ENCODE measurements at places on chromosomes 7 and 10. TPM values are rescaled to one million over a fixed set of nuclear protein-coding genes. Genes with fewer than 3 reads are reported as not detected.

GRCh38 chr10:110525349-110526260 lies 27.9 kb downstream of the DUSP5 start:
- H3K27me3 ChIP-seq, result no peaks in the 10 kb centered on the region
- H3K4me3 ChIP-seq, result no peak overlapping the region
- peaks cover 25% of the 10 kb centered on the region for H3K4me1 ChIP-seq
- DNase-seq, result no peak
- H3K27ac ChIP-seq, result no peak overlapping the region

- H3K4me1 ChIP-seq, result no peaks in the 10 kb centered on the region
- H3K27me3 ChIP-seq, result no peaks in the 10 kb centered on the region
- no peak for DNase-seq
- H3K27ac ChIP-seq, result no peak overlapping the region
- no peaks in the 10 kb centered on the region for H3K36me3 ChIP-seq
- no peak overlapping the region for H3K4me3 ChIP-seq
Observed at GRCh38 chr7:54354436-54354835, 187.7 kb upstream of the VSTM2A start.

GRCh38 chr7:148738737-148739535 lies 40.2 kb downstream of the CUL1 start:
- H3K4me1 ChIP-seq, result no peaks in the 10 kb centered on the region
- no peaks in the 10 kb centered on the region for H3K27me3 ChIP-seq
- no peak for DNase-seq
- no peak overlapping the region for H3K27ac ChIP-seq

DNA sequence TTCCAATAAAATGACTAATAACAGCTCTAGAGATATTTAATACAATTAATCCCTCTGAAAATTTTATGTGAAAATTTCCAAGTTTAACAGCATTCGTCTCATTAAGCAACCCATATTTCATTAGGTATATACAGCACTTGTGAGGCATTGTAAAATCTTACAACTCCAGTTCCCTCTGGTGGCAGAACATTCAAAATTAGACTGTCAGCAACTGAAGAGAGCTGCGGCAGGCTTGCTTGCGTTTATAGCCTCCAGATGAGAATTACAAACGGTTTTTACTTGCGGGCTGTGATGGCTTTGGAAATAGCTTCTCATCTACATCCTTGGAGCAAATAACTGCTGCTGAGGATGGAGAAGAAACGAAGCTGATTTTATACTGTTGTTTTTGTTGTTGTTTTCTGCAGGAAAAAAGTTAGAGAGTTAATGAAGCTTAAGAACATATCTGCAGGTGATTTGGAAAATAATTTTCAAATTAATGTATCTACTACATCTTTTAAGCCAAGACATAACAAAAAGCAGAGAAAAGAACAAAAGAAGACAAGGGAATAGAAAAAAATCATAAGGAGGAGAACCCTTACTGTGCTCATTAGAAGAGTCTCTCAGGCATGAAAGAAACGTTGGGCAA lies 171.3 kb downstream of the MAGI2 start:
- no peaks in the 10 kb centered on the region for H3K4me1 ChIP-seq
- no peak overlapping the region for H3K27ac ChIP-seq
- DNase-seq, result no peak
- no peaks in the 10 kb centered on the region for H3K36me3 ChIP-seq
- H3K4me3 ChIP-seq, result no peak overlapping the region
- no peaks in the 10 kb centered on the region for H3K27me3 ChIP-seq

- no peaks in the 10 kb centered on the region for H3K4me1 ChIP-seq
- H3K27me3 ChIP-seq, result no peaks in the 10 kb centered on the region
- DNase-seq, result no peak
- no peaks in the 10 kb centered on the region for H3K36me3 ChIP-seq
Observed at GRCh38 chr7:108618056-108618455, 48.4 kb downstream of the DNAJB9 start.

GRCh38 chr10:20737107-20737506 lies 160.0 kb downstream of the NEBL start:
- H3K27me3 ChIP-seq, result no peaks in the 10 kb centered on the region
- no peaks in the 10 kb centered on the region for H3K4me1 ChIP-seq
- no peak overlapping the region for H3K4me3 ChIP-seq
- H3K27ac ChIP-seq, result no peak overlapping the region
- H3K36me3 ChIP-seq, result no peaks in the 10 kb centered on the region

DNA sequence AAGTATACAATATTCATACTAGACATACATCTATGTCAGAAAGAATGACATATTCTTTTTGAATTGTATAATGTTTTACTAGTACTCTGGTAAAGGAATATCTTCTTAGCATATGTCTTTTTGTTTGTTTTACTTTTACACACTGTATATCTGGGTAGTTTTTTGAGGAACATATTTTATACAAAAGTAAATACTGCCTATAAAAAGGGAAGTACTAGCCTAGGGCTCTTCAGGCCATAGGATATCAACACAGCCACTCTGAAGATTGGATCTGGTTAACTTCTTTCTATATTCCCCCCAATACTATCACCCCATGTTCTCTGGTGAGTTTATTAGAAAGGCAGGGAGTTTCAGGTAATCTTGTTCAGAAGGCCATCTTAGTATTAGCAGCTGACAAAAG lies 134.6 kb downstream of the ZNF438 start:
- H3K27ac ChIP-seq, result no peak overlapping the region
- H3K4me3 ChIP-seq, result no peak overlapping the region
- peaks cover 2% of the 10 kb centered on the region for H3K36me3 ChIP-seq
- no peaks in the 10 kb centered on the region for H3K4me1 ChIP-seq

GRCh38 chr10:64275774-64276173 lies 754.6 kb downstream of the REEP3 start:
- no peak overlapping the region for H3K4me3 ChIP-seq
- no peak overlapping the region for H3K27ac ChIP-seq
- DNase-seq, result no peak
- H3K36me3 ChIP-seq, result no peaks in the 10 kb centered on the region
- H3K27me3 ChIP-seq, result no peaks in the 10 kb centered on the region
- H3K4me1 ChIP-seq, result no peaks in the 10 kb centered on the region

DNA sequence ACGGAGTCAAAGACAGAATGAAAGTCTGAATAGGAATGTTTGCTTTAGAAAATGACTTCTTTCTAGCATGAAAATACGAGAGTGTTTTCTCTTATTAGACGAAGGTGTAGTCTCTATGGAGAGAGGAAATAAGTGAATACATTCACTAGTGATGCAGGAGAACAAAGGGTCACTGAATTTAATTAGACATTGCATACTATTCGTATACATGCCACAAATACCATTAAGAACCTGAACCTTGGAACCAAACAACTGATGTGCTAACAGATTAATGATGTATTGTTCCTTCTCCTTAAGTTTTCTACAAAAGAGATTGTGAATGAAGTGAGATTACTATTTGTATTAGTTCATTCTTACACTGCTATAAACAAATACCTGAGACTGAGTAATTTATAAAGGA lies 10.3 kb downstream of the THAP5 start:
- H3K27ac ChIP-seq, result no peak overlapping the region
- H3K27me3 ChIP-seq, result no peaks in the 10 kb centered on the region
- no peaks in the 10 kb centered on the region for H3K36me3 ChIP-seq
- H3K4me1 ChIP-seq, result no peaks in the 10 kb centered on the region
- H3K4me3 ChIP-seq, result no peak overlapping the region

- no peak overlapping the region for H3K4me3 ChIP-seq
- no peak overlapping the region for H3K27ac ChIP-seq
- H3K4me1 ChIP-seq, result no peaks in the 10 kb centered on the region
- H3K36me3 ChIP-seq, result no peaks in the 10 kb centered on the region
- no peak for DNase-seq
Observed at GRCh38 chr10:62471711-62472110, 97.5 kb downstream of the ZNF365 start.

DNA sequence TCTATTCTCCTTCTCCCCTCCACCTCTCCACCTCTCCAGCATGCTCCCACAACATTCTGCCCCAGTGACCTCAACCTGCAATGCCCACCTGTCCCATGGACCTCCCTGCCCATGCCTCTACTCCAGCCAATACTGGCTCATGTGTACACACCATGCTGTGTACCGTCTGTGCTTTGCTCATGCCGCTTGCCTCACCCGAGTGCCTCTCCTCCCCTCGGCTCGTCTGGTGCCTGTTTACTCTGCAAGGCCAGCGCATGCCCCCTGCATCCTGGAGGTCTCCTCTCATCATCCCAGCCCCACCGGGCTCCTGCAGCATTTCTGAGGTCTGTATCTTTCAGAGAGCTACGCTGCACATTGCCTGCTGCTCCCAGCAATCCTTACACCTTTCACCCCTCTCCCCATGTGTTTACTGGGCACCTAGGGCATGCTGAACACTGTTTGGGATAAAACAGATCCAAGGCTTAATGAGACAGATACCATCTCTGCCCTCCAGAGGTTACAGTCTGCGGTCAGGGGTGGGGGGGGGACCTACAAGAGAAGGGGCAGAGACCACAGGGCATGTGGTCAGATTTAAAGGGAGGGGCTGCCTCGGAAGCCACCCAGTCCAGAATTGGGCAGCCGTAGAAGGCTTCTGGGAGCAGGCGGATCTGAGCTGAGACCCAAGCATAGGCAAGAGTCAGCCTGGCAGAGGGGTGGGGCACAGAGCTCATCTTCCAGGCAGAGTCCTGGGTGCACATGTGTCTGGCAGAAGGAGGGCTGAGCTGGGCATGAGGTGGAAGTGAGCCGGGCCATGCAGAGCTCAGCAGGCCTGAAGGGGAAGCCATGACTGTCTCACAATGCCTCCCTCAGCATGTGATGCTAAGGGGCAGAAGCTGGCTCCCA lies 29.6 kb upstream of the PSAP start:
- DNase-seq, result no peak
- H3K36me3 ChIP-seq, result no peaks in the 10 kb centered on the region
- H3K27ac ChIP-seq, result no peak overlapping the region
- H3K4me3 ChIP-seq, result no peak overlapping the region
- H3K27me3 ChIP-seq, result peaks cover 8% of the 10 kb centered on the region

GRCh38 chr10:22651276-22651980 lies 63.0 kb downstream of the PIP4K2A start:
- no peak for DNase-seq
- no peak overlapping the region for H3K4me3 ChIP-seq
- peaks cover 92% of the 10 kb centered on the region for H3K4me1 ChIP-seq
- H3K27me3 ChIP-seq, result no peaks in the 10 kb centered on the region

- no peaks in the 10 kb centered on the region for H3K27me3 ChIP-seq
- DNase-seq, result no peak
- no peak overlapping the region for H3K4me3 ChIP-seq
- no peaks in the 10 kb centered on the region for H3K4me1 ChIP-seq
- no peak overlapping the region for H3K27ac ChIP-seq
- no peaks in the 10 kb centered on the region for H3K36me3 ChIP-seq
Observed at GRCh38 chr7:116028787-116029186, 1.8 kb downstream of the TFEC start.

GRCh38 chr10:1293636-1294435 lies 237.7 kb downstream of the WDR37 start:
- no peaks in the 10 kb centered on the region for H3K4me1 ChIP-seq
- no peaks in the 10 kb centered on the region for H3K36me3 ChIP-seq
- no peak overlapping the region for H3K27ac ChIP-seq
- H3K4me3 ChIP-seq, result no peak overlapping the region
- peaks cover 41% of the 10 kb centered on the region for H3K27me3 ChIP-seq
- no peak for DNase-seq

DNA sequence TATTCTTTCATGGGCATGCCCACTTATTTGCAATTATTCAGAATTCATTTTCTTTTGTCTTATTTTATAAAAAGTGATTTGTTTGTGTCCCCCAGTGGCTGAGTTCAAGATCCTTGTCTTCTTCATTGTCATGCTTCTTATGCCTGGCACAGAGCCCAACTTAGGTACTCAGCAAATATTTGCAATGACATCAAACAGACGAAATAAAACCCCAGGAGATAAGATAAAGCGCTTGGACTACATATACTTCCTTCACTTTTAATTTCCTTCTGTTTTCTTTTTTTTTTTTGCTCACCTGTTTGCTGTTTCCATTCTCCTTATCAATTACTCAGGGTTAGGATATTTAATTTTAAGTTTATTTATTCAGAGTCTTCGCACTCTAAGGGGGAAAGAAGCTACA lies 225.0 kb downstream of the SDHAF3 start:
- no peak overlapping the region for H3K4me3 ChIP-seq
- H3K27ac ChIP-seq, result no peak overlapping the region
- H3K27me3 ChIP-seq, result no peaks in the 10 kb centered on the region
- H3K36me3 ChIP-seq, result no peaks in the 10 kb centered on the region
- no peak for DNase-seq

DNA sequence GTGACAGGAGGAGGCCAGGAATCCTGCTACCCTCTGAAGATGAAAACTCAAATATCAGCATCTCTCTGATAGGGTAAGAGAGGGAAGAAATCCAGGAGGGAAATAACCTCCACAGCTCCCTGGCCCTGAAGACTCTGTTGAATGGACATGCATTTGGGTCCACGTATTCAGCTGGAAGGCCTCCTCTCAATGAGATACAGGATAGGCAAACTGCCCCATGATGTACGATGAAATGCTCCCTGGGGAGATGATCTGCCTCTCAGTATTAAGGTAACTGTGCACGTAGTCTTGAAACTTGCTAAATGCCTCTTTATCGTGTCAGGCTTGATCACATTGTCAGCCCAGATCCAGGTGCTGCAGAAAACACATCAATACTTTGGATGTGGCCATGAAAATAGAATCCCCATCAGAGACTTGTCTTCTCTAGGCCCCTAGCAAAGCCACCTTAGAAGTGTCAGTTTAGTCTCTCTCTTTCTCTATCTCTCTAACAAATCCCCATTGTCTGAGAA lies 384.0 kb downstream of the KCNMA1 start:
- no peaks in the 10 kb centered on the region for H3K36me3 ChIP-seq
- H3K4me3 ChIP-seq, result no peak overlapping the region
- H3K4me1 ChIP-seq, result no peaks in the 10 kb centered on the region
- no peak for DNase-seq

DNA sequence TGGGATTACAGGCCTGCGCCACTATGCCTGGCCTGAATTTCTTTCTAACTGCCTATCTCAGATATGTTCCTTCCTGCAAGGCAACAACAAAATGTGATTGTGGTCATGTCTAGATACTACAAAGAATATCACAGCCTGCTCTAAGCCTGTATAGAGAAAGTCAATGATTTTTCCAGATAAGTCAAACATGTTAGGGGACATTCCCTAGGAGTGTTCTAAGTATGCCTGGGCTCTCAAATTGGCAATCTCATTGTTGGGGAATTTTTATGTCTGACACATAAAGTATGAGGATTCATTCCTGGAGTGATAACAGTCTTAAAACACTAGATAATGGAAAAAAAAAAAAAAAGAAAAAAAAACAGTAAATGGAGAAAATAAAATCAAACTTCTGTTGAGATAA lies 406.1 kb downstream of the GATA3 start:
- H3K4me3 ChIP-seq, result no peak overlapping the region
- no peak for DNase-seq

GRCh38 chr10:78407009-78407711 lies 373.5 kb downstream of the RPS24 start:
- no peaks in the 10 kb centered on the region for H3K27me3 ChIP-seq
- H3K36me3 ChIP-seq, result no peaks in the 10 kb centered on the region
- DNase-seq, result peak; percentile 27
- no peak overlapping the region for H3K27ac ChIP-seq

The CNPY1 gene
- not detected for total RNA-seq

The ANKRD2 gene
- total RNA-seq, result not detected

The TAS2R4 gene
- total RNA-seq, result 0.86 TPM

The ATP5F1C gene
- 94.4 TPM for total RNA-seq

The HOGA1 gene
- not detected for total RNA-seq

The UBTD1 gene
- total RNA-seq, result 2.4 TPM

The PRSS37 gene
- not detected for total RNA-seq

The DLX6 gene
- not detected for total RNA-seq
